Left lobe of liver (tissue), 2 donors: ENCODE measurements at places on chromosomes 6 and 20. TPM values are rescaled to one million over a fixed set of nuclear protein-coding genes. Genes with fewer than 3 reads are reported as not detected.

FAM210B gene
- 53.6 TPM for total RNA-seq

DNA sequence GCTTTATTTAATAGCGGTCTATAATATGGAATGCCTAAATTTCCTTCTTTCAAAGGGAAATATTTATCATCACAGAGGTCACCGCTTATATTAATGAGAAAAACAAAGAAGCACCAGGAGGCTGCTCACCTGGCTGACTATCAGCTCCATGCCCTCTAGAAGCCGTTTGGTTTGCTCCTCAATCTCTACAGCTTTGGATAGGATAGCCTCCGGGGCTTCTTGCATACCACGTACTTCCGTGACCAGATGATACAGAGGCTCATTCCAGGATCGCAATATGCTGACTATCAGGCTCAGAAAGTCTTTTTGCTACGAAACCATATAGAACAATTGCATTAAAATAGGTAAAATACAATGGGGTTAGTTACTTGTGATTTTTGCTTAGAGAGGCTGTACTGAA lies 6.8 kb downstream of the PRL start:
- DNase-seq, result no peak

- DNase-seq, result no peak
Observed at GRCh38 chr6:17458966-17459365, 65.6 kb downstream of the CAP2 start.

GRCh38 chr6:136424901-136425300 lies 125.3 kb downstream of the MAP7 start:
- no peak for DNase-seq

- no peak for DNase-seq
Observed at GRCh38 chr6:155215906-155216305, 47.9 kb upstream of the CLDN20 start.

GRCh38 chr20:14924433-14924832 lies 587.0 kb upstream of the FLRT3 start:
- no peak for DNase-seq

CBLN4 gene
- not detected for total RNA-seq

GRCh38 chr6:157558487-157559200 lies 177.7 kb downstream of the ZDHHC14 start:
- no peak for DNase-seq

VEGFA gene
- total RNA-seq, result 135 TPM

- DNase-seq, result no peak
Observed at GRCh38 chr6:40671001-40671693, 84.0 kb upstream of the LRFN2 start.

ERVFRD-1 gene
- total RNA-seq, result 0.08 TPM
